ENCODE measurements at places on chromosomes 2 and 18. TPM values are rescaled to one million over a fixed set of nuclear protein-coding genes. Genes with fewer than 3 reads are reported as not detected.

Gene UPP2
- not detected for total RNA-seq

Gene SLC23A3
- total RNA-seq, result not detected

Gene SIX3
- total RNA-seq, result not detected

Gene MARCO
- total RNA-seq, result not detected

Gene HSPE1
- 151 TPM for total RNA-seq

Gene FMNL2
- 12.7 TPM for total RNA-seq

Gene TNFAIP6
- 56.5 TPM for total RNA-seq

Gene FBXO48
- total RNA-seq, result 0.35 TPM

Gene RSAD2
- total RNA-seq, result not detected

Gene FARSB
- 26.5 TPM for total RNA-seq

Gene APCDD1
- total RNA-seq, result not detected

Gene SCN9A
- total RNA-seq, result 15.2 TPM

Gene HOXD12
- not detected for total RNA-seq

Gene ANTXR1
- 45.2 TPM for total RNA-seq

Gene SKOR2
- total RNA-seq, result not detected

Gene HMSD
- 0.86 TPM for total RNA-seq

Gene CD8B
- total RNA-seq, result not detected

Gene ERICH2
- not detected for total RNA-seq

Gene BUB1
- total RNA-seq, result 57.4 TPM

Gene CDC42EP3
- total RNA-seq, result 30.7 TPM

Gene TSGA10
- 0.71 TPM for total RNA-seq

Gene MRO
- total RNA-seq, result not detected

Gene C2orf81
- 2.8 TPM for total RNA-seq

Gene ZNF396
- total RNA-seq, result 0.89 TPM

Gene DGUOK
- total RNA-seq, result 107 TPM

Gene DPY30
- total RNA-seq, result 129 TPM

Gene LYPD1
- total RNA-seq, result not detected

Gene TEX44
- total RNA-seq, result not detected

Gene SOS1
- 15.3 TPM for total RNA-seq

Gene HRH4
- total RNA-seq, result not detected

Gene LYG2
- total RNA-seq, result not detected

Gene SLC25A52
- total RNA-seq, result not detected

Gene ITGA6
- total RNA-seq, result 54.4 TPM

Gene TMEM18
- 12.7 TPM for total RNA-seq

Gene HJURP
- 23.1 TPM for total RNA-seq

Gene SLC9A4
- total RNA-seq, result not detected

Gene BOLA3
- 78.0 TPM for total RNA-seq

Gene XDH
- total RNA-seq, result 0.29 TPM

Gene TEKT4
- not detected for total RNA-seq

Gene FAM117B
- total RNA-seq, result 7.8 TPM

Gene SPC25
- total RNA-seq, result 14.7 TPM

Gene ACTR2
- total RNA-seq, result 103 TPM

Gene KLHL30
- total RNA-seq, result not detected

Gene PAX8
- 0.18 TPM for total RNA-seq

Gene LCT
- not detected for total RNA-seq

Gene OSGEPL1
- 8.9 TPM for total RNA-seq

Gene TFCP2L1
- total RNA-seq, result not detected

Gene EIF2AK2
- total RNA-seq, result 27.6 TPM

Gene CCDC88A
- total RNA-seq, result 41.5 TPM

Gene PAX3
- total RNA-seq, result not detected

Gene WDSUB1
- 5.2 TPM for total RNA-seq

Gene LAMA3
- total RNA-seq, result 2.0 TPM

Gene KLHL41
- total RNA-seq, result 0.35 TPM

Gene FAM237A
- not detected for total RNA-seq

Gene NIFK
- 70.9 TPM for total RNA-seq

Gene REG1B
- not detected for total RNA-seq

Gene NCK2
- 30.0 TPM for total RNA-seq

Gene LRRTM4
- total RNA-seq, result not detected

Gene HOXD11
- 6.6 TPM for total RNA-seq
